G401 (cell line): ENCODE measurements at places on chromosomes 4 and X.

DNA sequence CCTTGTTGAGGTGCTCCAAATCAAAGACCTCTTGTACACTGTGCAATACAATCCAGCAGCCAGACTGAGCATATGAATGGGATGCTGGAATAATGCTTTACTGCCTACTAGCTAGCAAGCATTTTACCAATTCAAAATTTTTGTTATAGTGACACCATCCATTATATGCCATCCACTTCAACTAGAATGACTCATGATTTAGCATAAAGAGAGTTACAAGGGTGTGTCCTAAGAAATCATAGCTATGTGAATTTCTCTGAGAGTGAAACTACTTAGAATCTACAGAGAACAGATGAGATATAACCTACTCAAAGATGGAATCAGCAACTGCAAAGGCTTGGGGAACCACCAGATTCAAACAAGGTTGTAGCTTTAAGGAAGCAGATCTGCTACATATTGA, 221.9 kb downstream of the LHFPL1 start:
- DNase-seq = no peak

DNA sequence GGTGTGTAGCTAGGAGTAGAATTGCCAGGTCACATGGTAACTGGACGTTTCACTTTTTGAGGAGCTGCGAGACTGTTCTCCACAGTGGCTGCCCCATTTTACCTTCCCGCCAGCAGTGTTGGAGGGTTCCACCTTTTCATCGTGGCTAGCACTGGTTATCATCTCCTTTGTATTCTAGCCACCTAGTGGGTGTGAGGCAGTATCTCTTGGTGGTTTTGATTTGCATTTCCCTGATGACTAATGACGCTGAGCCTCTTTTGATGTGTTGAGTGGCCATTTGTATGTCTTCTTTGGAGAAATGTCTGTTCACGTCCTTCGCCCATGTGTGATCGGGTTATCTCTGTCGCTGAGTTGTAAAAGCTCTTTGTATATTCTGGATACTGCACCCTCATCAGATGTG, 10.6 kb downstream of the ABCD1 start:
- no peak for DNase-seq

DNA sequence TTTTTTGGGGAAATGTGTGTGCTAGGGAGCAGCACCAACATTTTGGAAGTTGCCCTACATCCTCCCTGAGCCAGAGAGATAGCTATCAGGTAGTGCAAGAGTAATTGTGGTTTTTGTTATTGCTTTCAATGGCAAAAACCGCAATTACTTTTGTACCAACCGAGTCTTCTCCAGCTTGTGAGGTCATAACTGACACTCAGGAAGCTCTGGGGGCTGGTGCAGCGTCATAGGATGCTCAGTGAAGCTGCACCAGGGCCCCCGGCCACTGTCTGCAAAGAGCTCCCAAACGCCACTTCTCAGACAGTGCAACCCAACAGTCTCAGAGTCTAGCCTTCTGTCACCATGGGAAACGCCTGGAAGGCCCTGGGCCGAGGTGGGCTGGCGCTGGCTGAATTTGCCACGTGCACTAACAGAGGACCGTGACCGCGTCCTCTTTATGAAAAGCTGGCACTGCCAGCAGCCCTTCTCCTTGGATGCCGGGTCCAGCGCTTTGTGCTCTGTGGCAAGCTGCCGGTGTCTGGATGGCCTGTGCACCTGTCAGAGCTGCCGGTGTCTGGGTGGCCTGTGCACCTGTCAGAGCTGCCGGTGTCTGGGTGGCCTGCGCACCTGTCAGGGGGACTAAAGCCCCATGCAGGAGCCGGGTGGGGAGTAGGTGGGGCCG, 19.4 kb downstream of the SH3TC1 start:
- DNase-seq = no peak

DNA sequence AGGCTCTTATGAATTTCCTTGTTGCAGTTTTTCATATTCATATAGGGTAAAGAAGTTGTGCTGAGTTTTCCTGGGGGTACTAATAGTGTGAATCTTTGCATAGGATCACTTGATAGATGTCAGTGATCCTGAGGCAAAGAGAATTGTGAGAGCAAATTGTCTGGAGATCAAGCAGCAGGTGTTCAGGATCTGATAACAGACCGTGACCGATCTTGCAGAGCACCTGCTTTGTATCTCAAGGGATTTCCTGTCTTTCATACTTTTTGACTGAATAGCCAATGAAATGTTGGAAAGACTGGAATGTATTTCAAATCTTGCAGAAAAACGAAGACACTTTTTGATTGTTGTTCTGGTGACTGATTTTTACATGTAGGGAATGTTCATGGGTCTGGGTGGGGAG, 914.5 kb downstream of the STIM2 start:
- DNase-seq = no peak

- DNase-seq = no peak
Observed at GRCh38 chr4:168888715-168889215, 121.3 kb downstream of the CBR4 start.

DNA sequence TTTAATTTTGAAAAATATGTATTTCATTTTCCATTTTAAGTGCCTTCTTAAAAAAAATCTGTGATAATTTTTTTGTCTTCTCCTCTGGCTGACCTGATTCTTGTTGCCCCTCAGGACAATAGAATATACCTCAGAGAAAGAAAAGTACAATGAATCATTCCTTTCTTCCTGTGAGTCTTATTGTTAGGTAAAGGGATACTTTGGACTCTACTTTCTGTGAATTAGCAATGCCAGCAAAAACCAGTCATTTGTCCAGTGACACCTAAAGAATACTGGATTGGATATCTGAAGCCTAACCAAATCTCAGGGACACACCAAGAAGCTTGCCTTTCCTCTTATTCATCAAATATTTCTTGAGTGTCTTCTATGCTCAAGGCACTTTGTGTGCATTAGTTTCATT, 102.1 kb downstream of the AREG start:
- no peak for DNase-seq

GRCh38 chrX:31658360-31658759, 586.5 kb upstream of the FTHL17 start:
- peak; percentile 44 for DNase-seq
